ENCODE measurements at places on chromosomes 6 and 20.

GRCh38 chr20:32804022-32804715, 15.6 kb upstream of the MAPRE1 start:
- H3K4me1 ChIP-seq: peaks cover under 1% of the 10 kb centered on the region
- no peak overlapping the region for H3K4me3 ChIP-seq
- no peak for DNase-seq
- no peak overlapping the region for H3K27ac ChIP-seq

DNA sequence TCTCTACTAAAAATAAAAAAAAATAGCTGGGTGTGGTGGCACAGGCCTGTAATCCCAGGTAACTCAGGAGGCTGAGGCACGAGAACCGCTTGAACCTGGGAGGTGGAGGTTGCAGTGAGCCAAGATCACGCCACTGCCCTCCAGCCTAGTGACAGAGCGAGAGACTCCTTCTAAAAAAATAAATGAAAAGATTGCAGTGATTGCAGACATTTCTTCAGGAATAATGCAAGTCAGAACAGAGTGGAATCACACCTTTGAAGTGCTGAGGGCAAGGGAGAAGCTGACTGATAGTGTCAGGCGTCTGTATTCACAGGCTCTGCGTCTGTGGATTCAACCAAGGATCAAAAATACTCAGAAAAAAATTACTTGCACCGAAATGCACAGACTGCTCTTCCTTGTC, 2.6 kb upstream of the TCFL5 start:
- H3K27me3 ChIP-seq: no peaks in the 10 kb centered on the region
- H3K27ac ChIP-seq: no peak overlapping the region
- no peaks in the 10 kb centered on the region for H3K36me3 ChIP-seq
- H3K4me3 ChIP-seq: no peak overlapping the region
- no peak for DNase-seq

DNA sequence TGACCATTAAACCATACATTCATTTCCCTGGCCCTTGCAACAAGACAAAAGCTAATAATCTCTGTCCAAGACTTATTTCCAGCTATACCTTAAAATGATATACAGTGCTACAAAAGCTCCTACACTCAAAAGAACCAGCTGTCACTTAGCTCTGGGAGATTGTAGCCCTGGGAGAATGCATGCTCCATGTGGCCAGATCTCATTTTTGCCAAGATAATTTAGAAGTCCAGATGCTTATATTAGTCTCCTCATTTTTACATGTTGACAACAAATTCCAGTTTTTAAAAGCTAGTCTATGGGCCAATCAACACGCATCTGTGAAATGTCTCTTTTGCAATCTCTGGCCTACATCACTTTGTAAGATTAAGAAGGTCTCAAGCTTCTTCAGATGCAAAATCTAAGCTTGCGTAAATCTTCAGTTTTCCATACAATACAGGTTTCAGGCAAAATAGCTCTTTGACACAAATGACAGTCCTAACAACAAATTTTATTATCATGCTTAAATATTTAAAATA, 27.1 kb downstream of the TASP1 start:
- no peaks in the 10 kb centered on the region for H3K4me1 ChIP-seq
- no peak for DNase-seq
- no peak overlapping the region for H3K4me3 ChIP-seq
- peaks cover 4% of the 10 kb centered on the region for H3K36me3 ChIP-seq
- no peak overlapping the region for H3K27ac ChIP-seq

DNA sequence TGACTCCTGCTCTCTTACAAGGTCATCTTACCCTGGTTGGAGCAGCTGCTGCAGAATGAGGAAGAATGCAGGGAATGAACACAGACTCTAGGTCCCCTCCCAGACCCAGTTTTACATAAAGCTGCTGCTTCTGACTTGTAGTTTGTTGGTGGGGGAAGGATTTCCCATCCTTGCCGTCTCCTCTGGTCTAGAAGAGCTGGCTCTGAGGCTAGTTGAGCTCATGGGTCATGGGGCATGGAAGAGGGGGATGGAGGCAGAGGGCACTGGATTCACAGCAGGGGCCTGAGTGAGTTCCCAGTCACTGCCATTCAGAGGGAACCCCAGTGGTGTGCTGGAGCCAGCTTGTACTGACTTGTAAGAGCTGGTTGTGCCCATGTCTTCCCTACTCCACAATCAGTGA, 9.2 kb upstream of the GUCA1A start:
- H3K36me3 ChIP-seq: no peaks in the 10 kb centered on the region
- H3K4me1 ChIP-seq: no peaks in the 10 kb centered on the region
- H3K27ac ChIP-seq: no peak overlapping the region
- H3K4me3 ChIP-seq: no peak overlapping the region

- H3K4me3 ChIP-seq: no peak overlapping the region
- no peaks in the 10 kb centered on the region for H3K27me3 ChIP-seq
- H3K36me3 ChIP-seq: no peaks in the 10 kb centered on the region
Measured at GRCh38 chr6:76671751-76672150, 599.3 kb upstream of the IMPG1 start.

DNA sequence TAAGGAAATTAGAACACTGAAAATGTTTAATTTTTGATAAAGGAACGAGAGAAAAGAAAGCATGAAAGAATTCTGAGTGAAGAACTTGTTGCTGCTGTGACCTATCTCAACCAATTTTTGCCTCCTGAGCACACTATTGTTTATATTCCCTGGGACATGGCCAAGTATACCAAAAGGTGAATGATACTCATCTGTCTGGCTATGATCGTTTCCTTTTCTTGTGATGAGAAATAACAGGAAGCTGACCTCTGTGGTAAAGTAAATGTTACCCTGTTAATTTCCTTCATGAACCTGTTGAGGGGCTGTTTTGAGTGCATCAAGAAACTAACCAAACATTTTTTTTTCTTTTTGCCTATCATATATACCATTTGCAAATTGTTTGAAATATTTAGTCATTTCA, 69.1 kb downstream of the FIG4 start:
- no peak for DNase-seq
- no peaks in the 10 kb centered on the region for H3K4me1 ChIP-seq
- H3K27ac ChIP-seq: no peak overlapping the region
- H3K4me3 ChIP-seq: no peak overlapping the region

DNA sequence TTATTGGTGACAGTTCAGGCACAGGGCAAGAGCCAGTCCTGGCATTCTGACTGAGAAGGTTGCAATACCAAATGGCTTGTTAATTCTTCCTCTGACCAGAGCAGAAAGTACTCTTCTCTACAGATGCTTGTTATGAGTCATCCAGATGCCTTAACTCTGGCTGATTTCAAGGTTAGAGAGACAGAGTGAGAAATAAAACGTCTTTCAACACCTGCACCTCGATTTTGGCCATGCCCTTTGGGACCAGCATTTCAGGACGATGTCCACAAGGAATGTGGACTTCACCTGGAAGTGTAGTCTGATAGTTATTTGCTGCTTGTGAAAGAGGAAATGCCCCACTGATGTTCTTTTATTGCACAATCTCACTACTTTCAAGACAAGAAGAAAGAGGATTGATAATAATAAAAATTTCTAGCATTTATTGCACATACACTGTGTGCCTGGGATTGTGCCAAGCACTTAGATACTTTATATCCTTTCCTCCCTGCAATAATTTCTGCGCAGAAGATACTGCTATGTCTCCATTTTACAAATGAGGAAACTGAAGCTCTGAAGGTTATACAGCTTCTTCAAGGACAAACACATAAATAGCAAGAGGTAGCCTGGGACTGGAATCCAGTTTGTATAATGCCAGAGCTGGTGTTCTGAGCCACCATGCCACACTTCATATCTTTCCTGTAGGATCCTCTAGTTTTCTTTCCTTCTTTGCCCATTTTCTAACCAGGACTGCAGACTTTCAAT, 33.5 kb upstream of the MCM3 start:
- H3K27me3 ChIP-seq: no peaks in the 10 kb centered on the region
- H3K27ac ChIP-seq: no peak overlapping the region
- H3K4me3 ChIP-seq: no peak overlapping the region
- no peaks in the 10 kb centered on the region for H3K4me1 ChIP-seq

GRCh38 chr6:82681119-82681714, 317.6 kb downstream of the TPBG start:
- H3K36me3 ChIP-seq: no peaks in the 10 kb centered on the region
- H3K27me3 ChIP-seq: no peaks in the 10 kb centered on the region
- no peak overlapping the region for H3K27ac ChIP-seq
- no peaks in the 10 kb centered on the region for H3K4me1 ChIP-seq
- H3K4me3 ChIP-seq: no peak overlapping the region

- peaks cover 41% of the 10 kb centered on the region for H3K36me3 ChIP-seq
- peak; percentile 92 for DNase-seq
- peaks cover 30% of the 10 kb centered on the region for H3K4me1 ChIP-seq
- no peak overlapping the region for H3K4me3 ChIP-seq
- H3K27me3 ChIP-seq: no peaks in the 10 kb centered on the region
Measured at GRCh38 chr6:138428944-138429598, 25.0 kb downstream of the HEBP2 start.

GRCh38 chr20:56245761-56246160, 2.8 kb upstream of the MC3R start:
- H3K27me3 ChIP-seq: peaks cover 13% of the 10 kb centered on the region
- no peak overlapping the region for H3K27ac ChIP-seq
- H3K36me3 ChIP-seq: no peaks in the 10 kb centered on the region
- DNase-seq: no peak
- H3K4me3 ChIP-seq: no peak overlapping the region

DNA sequence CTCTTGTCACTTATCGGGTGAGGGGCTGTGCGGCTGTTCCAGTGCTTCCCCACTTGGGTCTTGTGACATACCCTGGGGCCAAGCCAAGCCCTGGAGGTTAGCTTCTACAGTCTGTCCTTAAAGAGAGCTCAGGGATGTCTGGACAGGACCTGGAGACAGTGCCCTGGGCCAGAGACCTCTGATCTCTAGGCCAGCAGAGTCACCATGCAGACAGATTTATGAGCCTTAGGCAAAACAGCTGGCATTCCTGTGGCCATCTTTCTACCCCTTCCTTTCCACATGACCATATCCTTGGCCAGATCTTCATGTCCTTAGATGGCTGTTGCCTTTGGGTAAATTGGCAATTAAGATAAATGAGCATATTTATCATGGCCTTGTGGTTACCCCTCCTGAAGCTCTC, 678.6 kb downstream of the MAFB start:
- no peaks in the 10 kb centered on the region for H3K27me3 ChIP-seq
- no peaks in the 10 kb centered on the region for H3K4me1 ChIP-seq
- no peaks in the 10 kb centered on the region for H3K36me3 ChIP-seq

- H3K36me3 ChIP-seq: no peaks in the 10 kb centered on the region
- H3K27ac ChIP-seq: no peak overlapping the region
Measured at GRCh38 chr6:169168302-169168630, 85.4 kb downstream of the THBS2 start.

GRCh38 chr6:109186012-109186411, 90.7 kb downstream of the CEP57L1 start:
- no peak overlapping the region for H3K4me3 ChIP-seq
- no peak overlapping the region for H3K27ac ChIP-seq
- no peaks in the 10 kb centered on the region for H3K36me3 ChIP-seq
- no peaks in the 10 kb centered on the region for H3K27me3 ChIP-seq
- no peaks in the 10 kb centered on the region for H3K4me1 ChIP-seq

DNA sequence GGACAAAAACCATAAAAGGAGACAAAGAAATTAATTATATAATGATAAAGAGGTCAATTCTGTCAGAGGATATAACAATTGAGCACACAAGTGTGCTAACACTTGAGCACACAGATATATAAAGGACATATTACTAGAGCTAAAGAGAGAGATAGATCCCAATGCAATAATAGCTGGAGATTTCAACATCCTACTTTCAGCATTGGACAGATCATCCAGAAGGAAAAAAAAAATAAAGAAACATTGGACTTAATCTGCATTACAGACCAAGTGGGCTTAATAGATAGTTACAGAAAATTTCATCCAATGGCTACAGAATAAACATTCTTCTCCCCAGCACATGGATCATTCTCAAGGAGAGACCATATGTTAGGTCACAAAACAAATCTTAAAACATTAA, 9.9 kb downstream of the VNN1 start:
- no peaks in the 10 kb centered on the region for H3K4me1 ChIP-seq
- no peak for DNase-seq
- H3K4me3 ChIP-seq: no peak overlapping the region
- H3K27ac ChIP-seq: no peak overlapping the region
- H3K27me3 ChIP-seq: no peaks in the 10 kb centered on the region
- no peaks in the 10 kb centered on the region for H3K36me3 ChIP-seq
